ENCODE measurements at places on chromosomes 4 and X. TPM values are rescaled to one million over a fixed set of nuclear protein-coding genes. Genes with fewer than 3 reads are reported as not detected.

IRS4 gene
- 1.0 TPM for total RNA-seq

- no peak for DNase-seq
These were observed 67.6 kb upstream of the FREM3 start for GRCh38 chr4:143768007-143768591.

- DNase-seq, result no peak
These were observed 161.8 kb downstream of the RPA4 start for GRCh38 chrX:97045470-97045869.

DNA sequence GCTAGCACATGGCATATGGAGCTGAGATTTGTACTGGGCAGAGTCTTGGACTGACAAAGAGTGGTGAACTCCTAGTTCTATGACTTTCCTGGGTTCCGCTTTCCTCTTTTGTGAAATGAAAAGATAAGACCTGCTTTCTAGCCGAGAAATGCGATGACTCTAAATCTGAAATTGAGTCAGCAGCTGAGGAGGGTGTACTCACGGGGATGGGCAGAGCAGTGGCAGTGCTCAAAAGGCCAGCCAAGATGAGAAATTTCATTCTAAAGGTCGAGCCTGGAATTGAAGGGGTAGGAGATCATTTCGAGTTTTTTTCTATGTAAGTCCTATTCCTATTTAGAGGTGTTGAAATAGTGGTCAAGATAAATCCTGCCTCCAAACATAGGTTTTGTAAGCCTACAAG, 47.0 kb downstream of the NUDT9 start:
- DNase-seq, result no peak

TDO2 gene
- total RNA-seq, result 253 TPM

DNA sequence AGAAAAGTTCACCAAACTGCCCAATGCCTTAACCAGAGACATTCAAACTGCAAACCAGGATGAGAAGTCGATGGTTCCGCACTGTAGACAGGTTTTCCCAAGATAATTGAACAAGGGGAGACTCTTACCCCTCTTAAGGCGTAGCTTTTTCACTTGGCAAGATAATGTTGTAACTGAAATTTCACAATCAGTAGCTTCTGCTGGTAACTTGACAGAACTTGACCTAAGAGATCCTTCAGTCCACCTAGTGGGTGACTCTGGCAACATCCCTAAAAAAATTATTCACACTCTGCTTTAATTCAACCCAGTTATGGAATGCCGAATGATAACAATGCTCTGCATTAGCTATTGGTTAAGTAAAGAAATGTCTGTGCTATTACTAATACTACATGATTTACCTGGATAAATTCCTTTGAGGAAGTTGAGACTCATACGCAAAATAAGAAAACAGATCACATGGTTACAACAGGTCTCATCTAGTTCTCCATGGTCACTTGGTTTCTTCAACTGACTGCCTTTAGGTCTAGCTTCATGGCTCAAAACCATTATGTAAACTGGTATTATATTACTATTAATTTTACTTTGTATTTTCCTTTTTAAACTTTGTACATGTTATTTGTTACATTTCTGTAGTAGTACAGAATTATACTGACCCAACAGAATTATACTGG, 9.1 kb downstream of the ELF2 start:
- peak; percentile 54 for DNase-seq

P2RY8 gene
- total RNA-seq, result not detected

- peak; percentile 10 for DNase-seq
These were observed 1037.0 kb upstream of the SLIT2 start for GRCh38 chr4:19214591-19215186.

- DNase-seq, result peak; percentile 79
These were observed at the start of gene MID2 for GRCh38 chrX:107825698-107826237. Gene MID2, plus strand, starts transcription at chrX:107825866. Its CDS starts 561 bp downstream, at chrX:107826427.

GRCh38 chr4:115315182-115315581, 201.8 kb upstream of the NDST4 start:
- DNase-seq, result no peak

DNA sequence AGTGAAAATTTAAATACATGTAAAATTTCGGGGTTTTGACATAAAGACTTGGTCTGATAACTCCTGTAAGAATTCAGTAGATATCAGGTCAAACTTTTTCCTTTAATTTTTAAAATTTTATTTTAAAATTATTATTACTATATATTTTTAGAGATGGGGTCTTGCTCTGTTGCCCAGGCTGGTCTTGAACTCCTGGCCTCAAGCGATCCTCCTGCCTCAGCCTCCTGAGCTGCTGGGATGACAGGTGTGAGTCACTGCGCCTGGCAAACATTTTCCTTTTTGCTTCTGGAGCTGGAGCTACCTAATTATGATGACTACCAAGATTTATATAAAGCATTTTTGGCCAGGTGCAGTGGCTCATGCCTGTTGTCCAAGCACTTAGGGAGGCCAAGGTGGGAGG, 37.3 kb downstream of the KLHL15 start:
- DNase-seq, result no peak

SCD5 gene
- 19.2 TPM for total RNA-seq
